ENCODE measurements at places on chromosomes 3 and 15. TPM values are rescaled to one million over a fixed set of nuclear protein-coding genes. Genes with fewer than 3 reads are reported as not detected.

The IMPG2 gene
- 0.13 TPM for total RNA-seq

The FAM81A gene
- total RNA-seq: 0.07 TPM

The ZCWPW2 gene
- 1.6 TPM for total RNA-seq

The EIF4E3 gene
- 48.9 TPM for total RNA-seq

The COL6A5 gene
- not detected for total RNA-seq

The LDHAL6B gene
- total RNA-seq: not detected

The RLBP1 gene
- not detected for total RNA-seq

The HHLA2 gene
- total RNA-seq: 0.49 TPM

The PLA1A gene
- 9.6 TPM for total RNA-seq

The C3orf62 gene
- total RNA-seq: 1.8 TPM
